Peyer's patch (tissue), 4 donors: ENCODE measurements at places on chromosomes 1 and 21. TPM values are rescaled to one million over a fixed set of nuclear protein-coding genes. Genes with fewer than 3 reads are reported as not detected.

UTS2 gene
- total RNA-seq: not detected

CXADR gene
- total RNA-seq: 198 TPM

CHODL gene
- not detected for total RNA-seq

GRCh38 chr1:57683037-57683942 is 259.4 kb upstream of the DAB1 start:
- no peaks in the 10 kb centered on the region for H3K4me1 ChIP-seq
- H3K4me3 ChIP-seq: no peak overlapping the region
- no peak for DNase-seq
- no peak overlapping the region for H3K27ac ChIP-seq
- H3K36me3 ChIP-seq: no peaks in the 10 kb centered on the region

- H3K27me3 ChIP-seq: no peaks in the 10 kb centered on the region
- no peak overlapping the region for H3K4me3 ChIP-seq
- H3K27ac ChIP-seq: no peak overlapping the region
- no peak for DNase-seq
- no peaks in the 10 kb centered on the region for H3K36me3 ChIP-seq
- peaks cover 5% of the 10 kb centered on the region for H3K4me1 ChIP-seq
These were observed 3.6 kb upstream of the CSTB start for GRCh38 chr21:43779660-43780059.

- no peak overlapping the region for H3K4me3 ChIP-seq
- H3K4me1 ChIP-seq: no peaks in the 10 kb centered on the region
- no peak for DNase-seq
These were observed 7.4 kb downstream of the IFNAR1 start for GRCh38 chr21:33332143-33332542.

GRCh38 chr1:235147269-235147668 is 13.8 kb downstream of the RBM34 start:
- no peak overlapping the region for H3K27ac ChIP-seq
- H3K4me3 ChIP-seq: no peak overlapping the region
- H3K27me3 ChIP-seq: no peaks in the 10 kb centered on the region
- no peak for DNase-seq
- no peaks in the 10 kb centered on the region for H3K36me3 ChIP-seq
- H3K4me1 ChIP-seq: no peaks in the 10 kb centered on the region

DNA sequence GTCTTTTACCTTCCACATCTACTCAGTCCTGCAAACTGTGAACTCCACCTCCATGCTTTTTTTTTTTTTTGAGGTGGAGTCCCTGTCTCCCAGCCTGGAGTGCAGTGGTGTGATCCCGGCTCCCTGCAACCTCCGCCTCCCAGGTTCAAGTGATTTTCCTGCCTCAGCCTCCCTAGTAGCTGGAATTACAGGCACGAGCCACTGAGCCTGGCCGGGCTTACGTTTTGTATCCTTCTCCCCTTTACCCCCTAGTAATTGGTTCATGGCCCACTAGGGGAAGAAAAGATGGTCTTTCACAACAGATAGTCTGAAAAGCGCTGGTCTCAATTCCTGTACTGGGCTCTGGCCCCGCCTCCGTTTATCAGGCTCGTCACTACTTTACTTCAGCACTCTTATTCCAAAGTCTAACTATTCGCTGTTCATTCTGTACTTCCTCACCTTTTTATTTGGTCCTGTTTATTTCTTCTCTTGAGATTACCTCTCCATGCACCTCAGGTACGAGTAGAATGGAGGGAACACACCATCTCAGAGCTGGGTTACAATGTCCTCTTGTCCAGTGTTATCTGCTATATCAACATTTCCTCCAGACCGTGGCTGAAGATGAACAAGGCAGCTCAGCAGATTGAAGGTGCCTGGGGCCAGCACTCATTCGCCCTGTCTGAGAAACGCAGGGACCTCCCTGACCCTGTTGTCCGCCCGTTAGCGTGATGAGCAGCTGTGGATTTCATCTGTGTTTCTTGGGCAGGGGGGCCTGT is 16.2 kb downstream of the CNST start:
- H3K27me3 ChIP-seq: no peaks in the 10 kb centered on the region
- H3K27ac ChIP-seq: no peak overlapping the region
- DNase-seq: peak; percentile 82
- no peaks in the 10 kb centered on the region for H3K36me3 ChIP-seq
- H3K4me3 ChIP-seq: peak overlapping the region; percentile 61

DNA sequence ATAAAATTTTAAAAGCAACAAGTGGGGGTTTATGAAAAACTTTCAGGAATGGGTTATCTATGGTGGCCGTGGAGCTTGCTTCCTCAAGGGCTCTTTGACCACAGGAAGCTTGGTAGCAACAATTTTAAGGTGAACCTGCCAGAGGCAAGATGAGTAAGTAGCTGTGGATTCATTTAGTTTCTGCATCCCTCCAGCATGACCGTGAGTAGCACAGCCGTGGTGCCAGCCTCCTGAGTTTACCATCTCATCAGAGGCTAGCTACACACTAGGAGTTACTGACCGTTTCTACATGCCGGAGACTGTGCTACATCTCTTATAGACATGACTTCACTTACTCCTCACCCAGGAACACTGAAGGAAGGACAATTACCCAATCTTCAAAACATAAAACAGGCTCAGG is 30.1 kb upstream of the PLEKHG5 start:
- no peaks in the 10 kb centered on the region for H3K4me1 ChIP-seq
- no peak for DNase-seq
- H3K4me3 ChIP-seq: no peak overlapping the region
- H3K36me3 ChIP-seq: peaks cover 22% of the 10 kb centered on the region
- H3K27me3 ChIP-seq: no peaks in the 10 kb centered on the region
